Colonic mucosa (tissue), 4 donors: ENCODE measurements at places on chromosomes 1 and 21.

DNA sequence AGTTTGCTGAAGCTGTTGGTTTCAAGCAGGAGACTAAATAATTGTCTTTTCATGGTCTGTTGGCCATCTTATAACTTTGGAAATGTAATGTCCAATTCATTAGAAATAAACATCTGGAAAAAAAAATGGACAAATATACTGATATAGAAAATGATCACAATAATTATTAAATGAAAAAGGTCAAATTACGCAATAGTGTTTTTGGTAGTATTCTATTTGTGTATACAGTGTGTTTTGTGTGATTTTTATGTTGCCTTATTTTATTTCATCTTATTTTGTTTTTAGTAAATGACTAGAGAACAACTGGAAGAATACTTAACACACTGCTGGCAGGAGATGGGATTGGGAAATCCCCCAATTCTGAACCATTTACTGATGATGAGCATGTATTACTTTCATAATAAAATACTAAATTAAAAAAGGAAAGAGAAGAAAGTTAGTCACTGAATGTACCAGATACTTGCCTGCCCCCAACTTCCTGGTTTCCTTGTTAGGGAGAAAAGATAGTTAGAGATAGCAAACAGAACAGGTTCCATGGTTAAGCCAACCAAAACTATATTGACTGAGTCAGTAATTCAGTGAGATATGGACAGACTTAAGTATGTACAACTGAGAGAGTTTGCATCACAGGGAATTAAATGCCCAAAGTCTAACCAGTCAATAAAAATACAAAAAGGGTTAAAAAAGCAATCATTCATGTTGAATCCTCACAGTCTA, 24.0 kb upstream of the SAMD13 start:
- DNase-seq: no peak

- DNase-seq: no peak
These were observed 106.7 kb downstream of the CAMTA1 start for GRCh38 chr1:6891781-6892579.

DNA sequence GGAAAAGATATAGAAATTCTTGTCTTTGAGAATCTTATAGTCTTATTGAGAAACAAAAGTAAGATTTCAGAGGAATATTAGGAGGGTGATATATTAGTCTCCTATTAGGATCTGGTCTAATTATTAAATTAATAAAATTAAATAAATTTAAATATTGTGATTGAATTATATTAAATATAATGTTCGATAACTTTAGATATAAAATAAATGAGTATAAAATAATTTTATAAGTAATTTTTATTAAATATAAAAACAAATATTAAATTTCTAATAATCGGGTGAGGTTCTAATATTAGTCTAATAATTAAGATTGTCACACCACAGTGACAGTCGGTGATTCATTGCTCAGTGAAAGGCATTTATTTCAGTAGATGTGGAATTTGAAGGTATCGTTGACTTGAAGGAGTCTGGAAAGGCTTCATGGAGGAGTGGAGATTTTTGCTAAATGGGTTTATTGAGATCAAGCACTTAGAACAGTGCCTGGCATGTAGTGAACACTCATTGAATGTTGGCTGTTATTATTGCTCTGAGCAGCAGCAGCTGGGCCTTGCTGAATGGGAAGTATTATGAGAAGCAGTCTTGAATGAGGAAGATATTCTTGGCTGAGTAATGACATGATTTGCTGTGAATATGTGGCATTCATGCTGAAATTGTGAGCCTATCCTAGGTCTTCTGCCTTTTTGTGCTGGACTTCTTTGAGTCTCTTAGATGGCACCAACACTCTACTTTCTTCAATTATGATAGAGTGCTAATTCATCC, 74.6 kb downstream of the USP25 start:
- no peak for DNase-seq

DNA sequence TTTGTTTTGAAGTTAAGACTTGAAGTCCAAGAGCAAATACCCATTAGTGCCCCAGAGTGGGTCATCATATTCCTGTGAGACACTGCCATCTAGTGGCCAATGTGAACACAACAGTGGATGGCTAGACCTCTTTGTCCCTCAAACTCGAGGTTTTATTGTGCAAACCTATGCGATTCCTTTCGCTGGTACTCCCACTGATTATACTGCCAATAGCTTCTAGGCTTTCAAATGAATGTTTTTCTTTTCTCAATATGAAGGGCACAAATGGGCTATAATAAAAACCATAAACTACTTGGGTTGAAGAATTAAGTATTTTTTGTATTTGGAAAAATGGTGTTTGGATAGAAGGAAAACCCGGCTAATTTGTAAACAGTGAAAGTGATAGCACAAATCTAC, 100.4 kb upstream of the ZNF281 start:
- peak; percentile 79 for DNase-seq

GRCh38 chr1:21124846-21125245, 51.9 kb downstream of the EIF4G3 start:
- DNase-seq: no peak

- no peak for DNase-seq
These were observed 42.1 kb upstream of the C8B start for GRCh38 chr1:57007948-57008347.

DNA sequence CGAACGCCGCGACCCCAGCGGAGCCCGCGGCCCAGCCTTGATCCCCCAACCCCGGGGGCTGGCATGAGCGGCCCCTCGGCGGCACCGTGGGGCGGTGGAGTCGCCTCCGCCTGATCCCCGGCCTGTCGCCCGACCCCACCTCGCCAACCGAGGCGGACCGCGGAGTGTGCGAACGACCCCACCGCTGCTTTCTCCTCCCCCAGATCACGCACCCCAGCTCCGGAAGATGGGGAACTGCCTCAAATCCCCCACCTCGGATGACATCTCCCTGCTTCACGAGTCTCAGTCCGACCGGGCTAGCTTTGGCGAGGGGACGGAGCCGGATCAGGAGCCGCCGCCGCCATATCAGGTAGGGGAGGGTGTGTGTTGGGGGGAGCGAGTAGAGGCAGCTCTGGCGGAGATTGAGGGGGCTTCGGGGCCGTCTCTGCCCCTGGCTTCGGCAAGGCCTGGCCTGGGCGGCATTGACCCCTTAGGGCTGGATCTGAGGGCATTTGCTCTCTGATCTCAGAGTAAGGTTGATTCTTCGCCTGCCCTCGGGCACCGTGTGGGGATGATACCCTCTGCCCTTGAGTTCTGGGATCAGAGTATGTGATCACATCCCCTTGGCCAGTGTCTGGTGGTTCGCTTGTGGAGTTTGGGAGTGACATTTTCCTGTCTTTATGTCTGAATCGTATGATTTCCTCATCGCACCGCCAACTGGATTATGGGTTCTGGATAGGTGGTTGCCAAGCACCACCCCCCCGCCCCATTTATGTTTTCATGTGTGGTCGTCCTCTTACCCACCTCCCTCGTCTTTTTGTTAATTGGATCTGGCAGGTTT, 668 bp downstream of the RNF11 start:
- DNase-seq: peak; percentile 66

DNA sequence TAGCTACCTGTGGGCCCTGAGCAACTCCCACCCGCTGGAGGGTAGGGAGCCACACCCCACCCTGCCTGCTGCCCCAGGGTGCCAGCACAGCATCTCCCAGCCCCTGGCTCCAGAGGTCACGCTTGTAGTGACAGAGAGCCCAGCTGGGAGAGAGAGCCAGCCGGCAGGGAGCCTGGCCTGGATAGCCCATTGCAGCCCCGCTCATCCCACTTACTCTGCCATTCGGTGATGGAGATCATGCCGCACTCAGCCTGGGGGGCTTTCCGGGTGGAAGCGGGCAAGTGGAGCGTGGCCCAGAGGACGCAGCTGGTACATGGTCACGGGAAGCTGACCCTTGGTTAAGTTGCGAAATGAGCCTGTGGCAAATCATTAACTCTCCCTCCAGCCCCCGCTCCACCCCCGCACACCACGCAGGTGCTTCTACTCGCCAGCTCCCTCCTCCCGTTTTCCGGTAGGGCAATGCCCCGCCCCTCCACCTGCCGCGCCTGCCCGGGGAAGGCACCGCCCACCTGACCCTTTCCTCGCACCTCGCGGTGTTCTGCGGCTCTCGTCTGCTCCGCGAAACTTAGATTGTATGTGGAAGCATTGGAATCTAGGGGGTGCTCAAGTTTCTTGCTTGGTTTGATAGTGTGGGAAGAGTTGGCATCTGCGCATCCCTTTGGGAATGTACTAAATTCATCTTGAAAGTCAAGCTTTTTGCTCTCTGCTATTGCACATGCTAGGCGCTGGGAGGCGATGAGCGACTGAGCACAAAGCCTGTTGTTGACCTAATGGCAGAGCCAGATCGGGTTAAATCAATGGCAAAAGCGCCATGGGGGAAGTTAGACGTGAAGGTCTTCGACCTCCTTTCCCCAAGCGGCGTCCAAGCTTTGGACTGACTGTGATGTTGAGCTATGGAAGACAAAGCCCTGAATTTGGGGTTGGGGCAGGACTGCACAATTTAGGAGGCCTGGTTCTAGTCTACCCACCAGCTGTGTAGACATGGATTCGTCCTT, at the start of gene GOLT1A:
Gene GOLT1A, minus strand, starts transcription at position 321 of the 995 bp plus-strand sequence. Its CDS starts 82 bp downstream, at position 239.
- DNase-seq: peak; percentile 93

- no peak for DNase-seq
These were observed 75.1 kb downstream of the ASH1L start for GRCh38 chr1:155487541-155487940.

GRCh38 chr1:212782422-212783154, 9.0 kb downstream of the NSL1 start:
- no peak for DNase-seq

- DNase-seq: peak; percentile 70
These were observed 4.1 kb downstream of the GPA33 start for GRCh38 chr1:167086033-167086432.

- DNase-seq: no peak
These were observed 16.2 kb upstream of the PLA2G4A start for GRCh38 chr1:186812570-186812969.
